ENCODE measurements at places on chromosomes 3 and 15.
A peak's percentile ranks its signal among the peaks of the same experiment; 100 is the strongest.

GRCh38 chr3:123444023-123444422, 4.9 kb downstream of the ADCY5 start:
- DNase-seq = no peak

GRCh38 chr3:179421500-179421899, 29.8 kb downstream of the GNB4 start:
- peak; percentile 11 for DNase-seq

GRCh38 chr3:113212150-113212843, 940 bp downstream of the BOC start:
- peak; percentile 10 for DNase-seq

DNA sequence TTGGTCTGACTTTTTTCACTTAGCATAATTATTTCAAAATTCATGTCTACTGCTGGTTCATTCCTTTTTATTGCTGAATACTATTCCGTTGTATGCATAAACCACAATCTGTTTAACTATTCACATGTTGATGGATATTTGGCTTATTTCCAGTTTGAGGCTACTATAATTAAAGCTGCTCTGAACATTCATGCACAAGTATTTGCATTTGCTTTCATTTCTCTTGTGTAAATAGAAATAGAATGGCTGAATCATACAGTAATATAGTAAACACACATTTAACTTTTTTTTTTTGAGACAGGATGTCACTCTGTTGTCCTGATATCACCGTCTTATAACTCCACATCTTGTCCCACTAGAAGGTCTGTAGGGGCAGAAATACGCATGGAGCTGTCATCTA, 57.3 kb downstream of the NMNAT3 start:
- no peak for DNase-seq

- DNase-seq = no peak
Observed at GRCh38 chr3:8888301-8888915, 74.9 kb downstream of the RAD18 start.

GRCh38 chr15:34721802-34722438, 32.9 kb downstream of the GJD2 start:
- DNase-seq = peak; percentile 14

DNA sequence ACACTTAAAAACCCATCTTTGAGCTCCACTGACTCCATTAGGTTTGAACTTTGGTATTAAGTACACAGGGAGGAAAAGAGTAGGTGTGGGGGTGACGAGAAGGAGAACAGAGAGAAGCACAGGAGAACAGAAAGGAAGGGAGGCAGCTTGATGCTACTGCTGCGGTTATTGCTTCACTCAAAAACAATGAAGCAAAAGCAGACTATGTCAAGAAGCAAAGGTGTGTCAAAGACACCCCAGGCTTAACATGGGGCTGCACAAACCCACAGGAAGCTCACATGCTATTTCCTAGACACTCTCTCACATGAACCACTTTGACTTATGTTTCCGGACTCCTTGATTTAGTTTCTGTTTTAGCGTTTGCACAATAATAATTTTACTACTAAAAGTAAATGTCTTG, 961.0 kb upstream of the CFAP20DC start:
- no peak for DNase-seq

DNA sequence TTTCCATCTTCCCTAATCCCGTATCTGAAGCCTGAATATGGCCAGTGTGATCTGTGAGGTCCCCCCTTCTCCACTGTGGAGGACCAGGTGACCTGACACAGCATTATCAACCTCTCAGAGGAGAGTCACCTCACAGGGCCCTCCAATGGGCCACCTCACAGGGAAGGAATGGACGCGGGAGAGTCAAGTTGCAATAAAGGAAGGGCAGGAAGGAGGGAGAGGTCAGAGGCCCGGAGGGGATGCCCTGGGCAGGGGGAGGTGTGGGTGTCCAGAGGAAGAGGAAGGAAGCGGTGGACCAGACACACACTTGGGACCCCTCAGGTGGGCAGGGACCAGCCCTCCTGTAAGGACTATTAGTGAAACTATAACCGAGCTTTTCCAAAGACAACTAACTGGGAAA, 14.6 kb upstream of the LRRC15 start:
- no peak for DNase-seq

DNA sequence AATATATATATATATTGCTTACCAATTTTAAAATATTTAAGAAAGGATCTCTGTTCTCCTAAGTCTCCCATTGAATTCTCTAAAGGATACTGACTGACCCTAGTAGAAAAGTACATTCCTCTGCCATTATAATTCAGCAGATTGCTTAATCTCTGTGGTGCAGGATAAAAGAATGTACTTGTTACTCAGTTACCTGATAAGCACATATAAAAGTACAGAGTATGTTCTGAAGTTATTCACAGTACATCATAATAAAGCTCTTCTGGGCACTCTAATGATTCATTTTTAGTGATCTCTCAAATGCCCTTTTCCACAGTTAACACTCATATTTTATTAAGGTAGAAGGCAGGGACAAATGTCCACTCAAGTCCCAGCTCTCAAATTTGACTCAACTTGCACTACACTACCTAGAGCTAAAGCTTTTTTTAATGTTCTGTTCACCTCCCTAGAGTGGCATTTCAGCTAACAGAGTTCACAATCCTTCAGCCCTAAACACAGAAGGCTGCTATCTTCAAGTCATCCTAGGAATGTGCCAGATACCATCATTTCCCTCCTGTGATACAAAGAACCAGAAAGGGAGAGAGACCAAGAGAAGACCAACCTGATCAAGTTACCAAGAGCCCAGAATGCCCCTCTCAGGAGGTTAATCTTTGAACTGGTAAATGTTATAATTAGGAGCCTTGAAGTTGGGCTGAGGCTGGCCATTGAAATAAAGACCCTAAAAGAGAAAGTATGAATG, 53.3 kb downstream of the MEIS2 start:
- DNase-seq = no peak

- DNase-seq = no peak
Observed at GRCh38 chr3:178546079-178546478, 9.8 kb downstream of the KCNMB2 start.

- DNase-seq = no peak
Observed at GRCh38 chr15:69786136-69786701, 311.5 kb downstream of the TLE3 start.

DNA sequence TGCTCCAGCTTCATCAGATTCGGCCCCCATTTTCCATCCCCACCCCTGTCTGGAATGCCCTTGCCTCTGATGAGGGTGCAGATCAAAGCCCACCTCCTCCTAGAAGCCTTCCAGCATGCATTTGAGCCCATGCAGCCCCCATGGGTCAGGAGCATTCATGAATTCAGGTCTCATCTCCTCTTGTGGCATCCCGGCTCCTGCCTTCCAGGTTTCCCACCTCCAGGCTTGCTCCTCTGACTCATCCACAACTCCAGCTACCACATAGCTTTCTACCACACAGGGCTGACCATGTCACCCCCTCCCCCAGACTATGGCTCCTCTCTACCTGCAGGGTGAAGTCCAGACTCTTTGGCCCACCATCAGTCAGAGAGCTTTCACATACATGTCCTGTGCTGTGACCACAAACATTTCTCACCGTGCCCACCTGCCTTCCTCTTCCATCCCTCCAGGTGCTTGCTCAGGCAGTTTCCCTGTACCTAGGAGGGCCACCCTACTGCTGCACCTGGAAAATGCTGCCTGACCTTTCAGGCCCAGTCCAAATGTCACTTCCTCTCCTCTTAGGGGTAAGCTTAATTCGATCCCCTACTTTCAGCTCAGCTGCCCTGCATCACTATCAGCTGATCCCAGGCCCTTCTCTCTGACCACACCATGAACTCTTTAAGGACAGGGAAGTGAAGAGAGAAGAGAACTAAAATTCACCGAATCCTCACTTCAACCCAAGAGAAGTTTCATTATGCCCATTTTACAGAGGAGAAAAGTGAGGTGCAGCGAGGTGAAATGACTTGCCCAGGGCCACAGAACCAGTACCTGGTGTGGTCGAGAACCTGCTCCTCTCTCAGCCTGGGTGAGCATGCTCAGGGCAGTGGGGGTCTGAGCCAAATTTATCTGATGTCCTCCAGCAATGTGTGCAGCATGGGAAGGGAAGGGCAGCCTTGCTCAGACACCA, 13.7 kb upstream of the FGD5 start:
- no peak for DNase-seq

- no peak for DNase-seq
Observed at GRCh38 chr15:92071045-92071634, 217.6 kb downstream of the SLCO3A1 start.

GRCh38 chr3:121111914-121112612, 204.1 kb downstream of the STXBP5L start:
- peak; percentile 3 for DNase-seq

DNA sequence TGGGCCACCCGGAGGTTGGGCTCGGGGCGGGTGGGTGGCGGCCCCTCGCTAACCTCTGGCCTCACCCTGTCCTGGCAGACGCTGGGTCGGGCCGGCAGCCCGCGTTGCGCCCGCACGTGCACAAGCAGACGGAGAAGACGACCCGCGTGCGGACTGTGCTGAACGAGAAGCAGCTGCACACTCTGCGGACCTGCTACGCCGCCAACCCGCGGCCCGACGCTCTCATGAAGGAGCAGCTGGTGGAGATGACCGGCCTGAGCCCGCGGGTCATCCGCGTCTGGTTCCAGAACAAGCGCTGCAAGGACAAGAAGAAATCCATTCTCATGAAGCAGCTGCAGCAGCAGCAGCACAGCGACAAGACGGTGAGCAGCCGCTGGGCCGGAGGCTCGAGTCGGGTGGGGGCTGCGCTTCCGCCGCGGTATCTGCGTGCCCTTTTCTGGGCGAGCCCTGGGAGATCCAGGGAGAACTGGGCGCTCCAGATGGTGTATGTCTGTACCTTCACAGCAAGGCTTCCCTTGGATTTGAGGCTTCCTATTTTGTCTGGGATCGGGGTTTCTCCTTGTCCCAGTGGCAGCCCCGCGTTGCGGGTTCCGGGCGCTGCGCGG, 3.7 kb downstream of the ISL2 start:
- DNase-seq = no peak

DNA sequence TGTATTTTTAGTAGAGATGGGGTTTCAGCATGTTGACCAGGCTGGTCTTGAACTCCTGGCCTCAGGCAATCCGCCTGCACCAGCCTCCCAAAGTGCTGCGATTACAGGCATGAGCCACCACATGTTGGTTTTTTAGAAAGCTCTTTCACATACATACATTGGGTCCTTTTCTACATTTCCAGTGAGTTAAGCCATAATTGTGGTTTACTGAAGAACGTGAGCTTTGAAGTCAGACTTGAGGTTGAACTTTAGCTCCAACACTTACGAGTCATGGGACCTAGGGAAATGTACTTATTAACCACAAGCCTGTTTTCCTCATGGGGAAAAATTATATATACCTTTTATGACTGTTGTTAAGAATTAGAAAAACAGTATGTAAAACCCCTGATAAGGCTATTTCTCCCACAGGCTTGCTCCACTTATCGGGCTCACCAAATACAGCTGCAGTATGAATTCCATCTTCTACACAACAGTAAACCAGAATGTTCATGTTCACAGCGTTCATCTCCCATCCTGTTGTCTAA, 39.0 kb downstream of the GPR160 start:
- no peak for DNase-seq

GRCh38 chr3:100968932-100969906, 24.0 kb downstream of the ABI3BP start:
- DNase-seq = no peak

DNA sequence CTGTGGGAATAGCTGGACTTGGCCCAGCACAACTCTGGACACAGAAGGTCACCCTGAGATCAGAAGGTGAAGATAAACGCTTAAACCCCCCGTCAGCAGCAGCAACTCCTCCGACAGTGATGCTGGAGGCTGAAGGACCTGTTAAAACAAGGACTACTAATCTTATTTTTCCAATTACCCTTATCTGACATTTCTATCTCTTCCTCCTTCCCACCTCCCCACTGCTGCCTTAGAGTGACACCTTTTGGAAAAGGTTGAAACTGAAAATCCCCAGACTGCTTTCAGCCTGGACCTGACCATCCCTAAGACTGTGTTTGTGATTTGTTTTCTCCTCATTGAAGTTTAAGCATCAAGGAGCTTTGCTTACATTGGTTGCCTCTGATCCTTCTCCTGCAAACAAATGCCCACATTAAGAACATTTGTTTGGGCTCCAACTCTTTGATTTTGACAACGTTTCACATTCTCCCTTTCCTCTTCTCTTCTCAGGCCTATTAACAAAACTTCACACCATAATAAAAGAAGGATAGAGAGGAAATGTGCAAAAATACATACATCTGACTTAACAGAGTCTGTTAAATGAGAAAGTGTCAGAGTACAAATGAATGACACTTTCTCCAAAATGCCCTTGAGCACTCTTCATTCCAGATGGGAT, 410.6 kb upstream of the WNT5A start:
- DNase-seq = no peak

GRCh38 chr3:129032716-129033115, 27.9 kb upstream of the GP9 start:
- DNase-seq = no peak

DNA sequence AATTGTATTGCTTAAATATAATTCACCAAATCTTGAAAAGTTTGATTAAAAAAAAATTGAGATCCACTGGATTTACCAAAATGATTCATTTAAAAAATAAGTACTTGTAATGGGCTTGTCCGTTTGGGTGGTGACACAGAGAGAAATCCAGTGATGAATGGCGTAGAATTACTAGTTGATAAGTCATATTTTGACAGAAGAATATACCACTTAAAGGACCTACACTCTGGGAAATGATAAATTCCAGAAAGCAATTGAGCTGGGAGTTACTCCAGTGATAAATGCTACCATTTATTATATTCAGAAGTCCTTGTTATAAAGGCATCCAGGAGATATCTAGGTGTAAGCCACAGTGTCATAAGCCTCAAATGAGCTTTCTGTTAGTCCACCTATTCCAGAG, 141.8 kb upstream of the CFAP20DC start:
- DNase-seq = no peak

DNA sequence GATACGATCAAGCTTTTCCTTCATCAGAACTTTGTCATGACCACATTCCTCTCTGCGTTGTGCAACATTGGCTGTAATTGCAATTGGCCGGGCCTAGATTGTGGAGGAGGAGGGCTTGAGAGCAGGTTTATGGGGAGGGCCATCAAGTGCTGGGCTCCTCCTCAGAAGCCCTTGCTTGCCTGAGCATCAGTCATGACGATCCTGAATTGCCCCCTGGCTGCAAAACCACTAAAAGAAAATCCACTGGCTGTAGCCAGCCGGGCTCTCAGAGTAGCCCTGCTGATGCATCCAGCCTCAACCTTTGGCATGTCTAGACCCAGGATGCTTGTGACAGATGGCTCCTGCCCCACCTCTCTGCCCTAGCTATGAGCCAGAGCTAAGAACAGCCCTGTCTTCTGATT, 13.4 kb upstream of the TRH start:
- no peak for DNase-seq

DNA sequence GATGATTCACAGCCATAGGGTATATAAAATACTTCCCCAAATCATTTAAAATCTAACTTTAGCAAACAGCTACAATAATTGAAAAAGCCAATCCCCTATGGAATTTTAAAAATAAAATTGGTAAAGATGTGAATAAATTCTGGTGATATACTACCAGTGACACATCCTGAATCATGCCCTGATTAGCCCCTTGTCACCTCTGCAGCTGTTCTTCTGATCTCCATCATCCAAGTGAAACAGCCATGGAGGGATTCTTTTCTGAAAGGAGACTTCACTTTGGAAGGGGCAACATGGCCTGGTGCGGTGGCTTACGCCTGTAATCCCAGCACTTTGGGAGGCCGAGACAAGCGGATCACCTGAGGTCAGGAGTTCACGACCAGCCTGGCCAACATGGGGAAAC, 115.6 kb upstream of the MLF1 start:
- no peak for DNase-seq

GRCh38 chr3:63895422-63896189, 16.6 kb downstream of the SCAANT1 start:
- DNase-seq = no peak

- no peak for DNase-seq
Observed at GRCh38 chr15:58738046-58738707, 11.3 kb downstream of the ADAM10 start.

- no peak for DNase-seq
Observed at GRCh38 chr15:90248789-90249202, 560 bp upstream of the TTLL13 start.

Data from A549 (cell line).